ENCODE measurements at places on chromosomes 7 and 10.

GRCh38 chr7:116984511-116984910, 31.2 kb downstream of the ST7 start:
- DNase-seq: no peak

DNA sequence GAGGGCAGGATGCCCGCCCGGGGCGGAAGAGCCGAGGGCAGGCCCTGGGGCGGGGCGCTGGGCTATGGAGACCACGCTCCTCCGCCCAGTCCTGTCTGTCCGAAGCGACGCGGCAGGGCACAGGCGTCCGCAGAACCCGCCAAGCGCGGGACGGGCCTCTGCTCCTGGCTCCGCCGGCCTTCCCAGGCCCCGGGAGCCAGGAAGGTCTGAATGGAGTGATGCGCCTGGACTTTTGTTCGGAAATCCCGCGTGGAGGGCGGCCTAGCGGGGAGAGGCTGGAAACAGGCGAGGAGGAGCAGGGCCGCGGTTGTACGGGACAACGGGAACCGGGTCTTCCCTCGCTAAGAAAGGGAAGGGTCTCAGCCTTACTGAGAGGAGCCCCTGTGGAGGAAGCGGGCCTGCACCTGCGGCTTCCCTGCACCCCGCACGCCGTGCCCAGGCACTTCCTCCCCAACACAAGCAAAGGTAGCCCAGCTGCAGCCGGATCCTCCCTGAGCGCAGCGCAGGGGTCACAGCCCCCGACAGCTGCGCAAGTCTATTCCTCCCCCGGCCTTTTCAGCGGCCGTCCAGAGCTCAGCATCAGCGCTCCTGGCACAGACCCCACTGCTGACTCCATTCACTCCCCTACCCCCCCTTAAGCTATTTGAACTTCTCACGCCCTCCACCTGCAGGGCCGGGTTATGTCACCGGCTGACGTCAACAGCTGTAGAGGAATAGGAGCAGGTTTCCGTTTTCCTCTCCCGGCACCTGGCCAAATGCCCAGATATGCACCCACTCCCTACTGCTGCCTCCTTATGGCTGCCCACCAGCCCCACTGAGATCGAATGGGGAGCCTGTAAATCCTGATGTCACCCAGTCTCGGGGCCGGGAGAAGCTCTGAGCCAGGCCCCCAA, 143.2 kb upstream of the RET start:
- DNase-seq: peak; percentile 65

DNA sequence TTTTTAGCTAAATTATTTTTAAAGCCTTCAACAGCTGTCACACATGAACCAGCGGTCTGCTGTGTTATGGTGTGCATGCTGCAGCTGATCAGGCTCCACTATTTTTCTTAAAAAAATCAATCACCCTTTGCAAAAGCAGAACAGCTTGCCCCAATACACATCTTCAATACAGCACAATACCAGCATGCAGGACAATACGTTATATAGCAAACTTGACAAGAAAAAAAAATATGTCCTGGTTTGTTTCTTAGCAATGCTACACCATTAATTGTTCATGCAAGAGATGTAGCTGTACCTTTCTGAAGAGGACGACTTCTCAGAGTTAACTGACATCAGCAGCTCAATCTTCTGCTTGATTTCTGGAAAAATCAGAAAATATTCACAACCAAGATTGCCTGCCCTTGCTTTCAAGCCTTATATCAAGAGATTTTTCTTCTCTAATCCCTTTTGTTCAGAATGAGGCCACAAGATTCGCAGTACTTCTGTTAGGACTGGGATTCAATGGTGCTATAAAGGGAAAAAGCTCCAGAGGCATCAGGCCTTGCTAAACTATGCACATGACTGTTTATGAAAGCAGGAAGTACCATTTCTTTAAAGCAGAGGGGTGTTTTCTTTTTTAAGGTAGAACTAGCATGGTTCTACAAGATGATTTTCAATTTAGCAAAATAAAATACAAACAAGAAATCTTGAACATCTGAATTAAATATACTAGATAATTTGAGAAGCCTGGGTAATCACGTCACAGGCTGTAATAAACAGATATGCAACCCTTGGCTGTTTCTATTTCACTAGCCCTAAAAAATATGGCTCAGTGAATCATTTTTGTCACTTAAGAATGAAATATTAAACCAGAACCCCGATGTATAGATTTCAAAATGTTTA, 120.0 kb downstream of the SRPK2 start:
- peak; percentile 81 for DNase-seq

- no peak for DNase-seq
Measured at GRCh38 chr7:105339404-105340323, 49.1 kb downstream of the SRPK2 start.

GRCh38 chr10:103044942-103045489, 126.9 kb downstream of the CNNM2 start:
- no peak for DNase-seq

DNA sequence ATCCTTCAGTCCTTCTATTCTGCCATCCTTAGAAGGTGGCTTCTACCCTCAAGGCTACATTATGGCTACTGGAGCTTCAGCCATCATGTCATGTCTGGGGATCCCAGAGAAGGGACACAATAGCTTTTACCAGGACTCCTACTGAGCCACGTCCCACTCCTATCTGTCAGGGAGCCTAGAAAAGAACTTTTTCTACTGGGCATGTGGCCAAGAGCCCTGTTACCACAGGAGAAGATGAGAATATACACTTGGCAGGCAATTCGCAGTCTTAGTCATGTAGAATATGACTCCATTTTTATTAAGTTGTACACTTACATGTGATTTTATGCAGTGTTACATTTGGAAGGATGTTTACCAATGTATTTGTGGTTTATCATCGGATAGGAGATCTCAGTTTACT, 64.6 kb upstream of the KCNMA1 start:
- no peak for DNase-seq

- DNase-seq: no peak
Measured at GRCh38 chr7:43653891-43654504, 71.1 kb downstream of the STK17A start.

DNA sequence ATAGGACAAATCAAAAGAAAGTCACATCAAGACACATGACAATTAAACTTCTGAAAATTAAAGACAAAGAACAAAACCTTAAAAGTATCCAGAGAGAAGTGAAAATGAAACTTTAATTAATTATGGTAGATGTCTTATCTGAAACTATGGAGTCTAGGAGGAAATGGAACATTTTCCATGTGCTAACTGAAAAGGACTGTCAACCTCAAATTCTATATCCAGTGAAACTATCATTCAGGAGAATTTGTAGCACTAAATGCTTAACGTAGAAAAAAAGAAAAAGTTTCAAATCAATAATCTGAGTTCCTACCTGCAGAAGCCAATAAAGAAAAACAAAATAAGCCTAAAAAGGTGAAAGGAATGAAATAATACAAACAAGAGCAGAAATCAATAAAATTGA, 33.1 kb upstream of the C10orf71 start:
- DNase-seq: no peak

DNA sequence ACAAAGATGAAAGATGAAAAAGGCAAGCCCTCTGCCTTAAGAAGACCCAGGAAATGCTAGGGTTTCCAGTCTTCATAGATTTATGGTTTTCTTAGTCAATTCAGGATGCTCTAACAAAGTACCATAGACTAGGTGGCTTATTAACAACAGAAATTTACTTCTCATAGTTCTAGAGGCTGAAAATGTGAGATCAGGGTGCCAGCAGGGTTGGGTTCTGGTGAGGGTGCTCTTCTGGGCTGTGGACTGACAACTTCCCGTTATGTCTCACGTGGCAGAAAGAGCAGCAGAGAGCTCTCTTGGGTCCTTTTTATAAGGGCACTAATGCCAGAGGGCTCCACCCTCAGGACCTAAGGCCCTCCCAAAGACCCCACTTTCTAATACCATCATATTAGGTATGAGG, 23.7 kb downstream of the ELMO1 start:
- no peak for DNase-seq

DNA sequence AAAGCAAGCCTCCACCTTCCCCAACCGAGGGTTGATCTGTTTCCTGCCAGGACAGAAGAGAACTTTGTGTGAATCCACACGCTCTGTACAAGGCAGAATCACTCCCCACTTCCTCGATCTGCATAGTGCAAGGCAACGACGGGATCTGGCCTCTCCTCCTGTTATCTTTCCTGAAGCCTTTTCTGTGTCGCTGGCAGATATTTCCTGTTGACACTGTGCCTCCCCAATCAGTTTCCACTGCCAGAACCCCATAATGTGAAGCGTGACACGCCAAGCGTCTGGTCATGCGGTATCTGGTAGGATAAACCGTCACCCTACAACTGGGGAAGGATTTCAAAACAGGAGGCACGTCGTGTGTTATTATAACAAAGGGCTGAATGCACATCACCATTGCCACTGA, 57.2 kb downstream of the FAM171A1 start:
- DNase-seq: no peak

- DNase-seq: peak; percentile 51
Measured at GRCh38 chr10:78754269-78755062, 314.3 kb upstream of the ZMIZ1 start.

- DNase-seq: no peak
Measured at GRCh38 chr7:107551936-107552335, 11.8 kb downstream of the COG5 start.

DNA sequence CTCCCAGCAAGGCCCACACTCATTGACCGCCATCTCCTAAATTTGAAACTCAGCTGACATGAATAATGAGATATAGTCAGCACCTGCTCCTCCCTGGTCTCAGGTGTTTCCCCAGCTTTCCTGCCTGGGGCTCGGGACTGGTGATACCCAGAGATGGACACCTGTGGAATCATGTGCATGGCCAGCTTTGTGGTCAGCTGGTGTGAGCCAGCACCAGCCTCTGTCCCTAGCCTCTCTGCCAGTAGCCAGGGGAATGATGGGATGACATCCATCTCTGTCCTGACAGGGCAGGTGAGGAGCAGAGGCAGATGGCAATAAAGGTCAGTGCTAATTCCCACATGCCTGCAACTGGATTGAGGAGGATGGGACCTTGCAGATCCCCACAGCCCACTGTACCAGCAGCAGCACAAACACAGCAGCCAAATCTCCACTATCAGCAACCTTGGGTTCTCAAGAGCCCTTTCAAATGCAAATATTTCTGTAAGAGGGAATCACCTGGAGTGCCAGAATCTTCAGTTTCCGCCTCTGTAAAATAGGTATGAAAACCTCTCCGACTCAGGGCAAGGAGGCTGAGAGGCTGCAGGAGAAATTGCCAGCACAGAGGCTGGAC, 329.2 kb upstream of the ZMIZ1 start:
- no peak for DNase-seq

GRCh38 chr10:132904814-132905649, 37.3 kb downstream of the CFAP46 start:
- DNase-seq: no peak

- DNase-seq: peak; percentile 50
Measured at GRCh38 chr7:157637216-157637949, 300.6 kb downstream of the DNAJB6 start.

DNA sequence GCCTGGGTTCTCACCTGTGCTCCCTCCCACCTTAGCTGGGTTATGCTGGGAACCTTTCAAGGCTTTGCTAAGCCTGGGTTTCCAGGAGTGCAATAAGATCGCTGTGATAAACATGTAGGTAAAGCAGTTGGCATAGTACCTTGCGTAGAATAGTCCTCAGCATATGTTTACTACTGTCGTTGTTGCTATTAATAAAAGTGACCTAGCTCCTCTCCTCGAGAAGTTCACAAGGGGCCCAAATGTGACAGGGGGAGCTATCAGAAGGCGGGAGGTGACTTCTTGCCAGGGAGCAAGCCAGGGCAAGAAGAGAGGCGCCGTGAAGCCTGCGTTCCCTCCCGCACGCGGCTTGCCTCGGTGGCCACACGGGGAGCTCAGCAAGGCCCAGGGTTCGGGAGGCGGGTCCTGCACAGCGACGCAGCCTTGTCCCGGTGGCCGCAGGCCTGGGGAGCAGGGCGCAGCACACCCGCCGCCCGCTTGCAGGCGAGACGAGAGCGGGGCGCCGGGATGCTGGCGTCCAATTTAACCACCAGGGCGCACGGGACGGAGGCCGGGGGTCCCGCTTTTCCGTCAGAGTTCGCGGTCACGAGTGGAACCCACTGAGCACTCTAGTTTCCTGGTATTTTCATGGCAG, 106.2 kb downstream of the SNX10 start:
- peak; percentile 95 for DNase-seq

DNA sequence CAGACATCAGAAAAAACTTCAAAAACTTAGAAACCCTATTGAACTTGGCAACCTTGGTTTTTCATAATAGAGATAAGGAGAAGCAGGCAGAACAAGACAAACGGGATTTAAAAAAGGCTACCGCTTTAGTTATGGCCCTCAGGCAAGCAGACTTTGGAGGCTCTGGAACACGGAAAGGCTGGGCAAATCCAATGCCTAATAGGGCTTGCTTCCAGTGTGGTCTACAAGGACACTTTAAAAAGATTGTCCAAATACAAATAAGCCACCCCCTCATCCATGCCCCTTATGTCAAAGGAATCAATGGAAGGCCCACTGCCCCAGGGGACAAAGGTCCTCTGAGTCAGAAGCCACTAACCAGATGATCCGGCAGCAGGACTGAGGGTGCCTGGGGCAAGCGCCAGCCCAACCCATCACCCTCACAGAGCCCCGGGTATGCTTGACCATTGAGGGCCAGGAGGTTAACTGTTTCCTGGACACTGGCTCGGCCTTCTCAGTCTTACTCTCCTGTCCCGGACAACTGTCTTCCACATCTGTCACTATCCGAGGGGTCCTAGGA, 115.3 kb downstream of the NRCAM start:
- no peak for DNase-seq

DNA sequence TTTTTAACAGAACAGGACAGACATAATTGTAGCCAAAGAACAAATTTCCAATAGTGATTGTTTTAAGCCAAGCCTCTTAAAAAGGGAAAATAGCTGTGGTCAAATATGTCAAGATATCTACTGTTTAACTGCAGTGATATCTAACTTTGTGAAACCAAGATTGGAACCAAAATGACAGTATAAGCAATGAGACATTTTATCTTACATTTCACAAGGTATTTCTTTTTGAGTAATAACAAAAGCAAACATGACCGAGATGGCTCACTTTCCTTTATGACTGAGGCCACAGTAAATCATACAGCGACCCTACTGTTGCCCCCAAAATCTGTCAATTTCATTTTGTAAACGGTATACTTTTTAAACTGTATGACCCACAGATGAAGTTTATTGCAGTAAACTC, 215.8 kb downstream of the MLLT10 start:
- DNase-seq: no peak

DNA sequence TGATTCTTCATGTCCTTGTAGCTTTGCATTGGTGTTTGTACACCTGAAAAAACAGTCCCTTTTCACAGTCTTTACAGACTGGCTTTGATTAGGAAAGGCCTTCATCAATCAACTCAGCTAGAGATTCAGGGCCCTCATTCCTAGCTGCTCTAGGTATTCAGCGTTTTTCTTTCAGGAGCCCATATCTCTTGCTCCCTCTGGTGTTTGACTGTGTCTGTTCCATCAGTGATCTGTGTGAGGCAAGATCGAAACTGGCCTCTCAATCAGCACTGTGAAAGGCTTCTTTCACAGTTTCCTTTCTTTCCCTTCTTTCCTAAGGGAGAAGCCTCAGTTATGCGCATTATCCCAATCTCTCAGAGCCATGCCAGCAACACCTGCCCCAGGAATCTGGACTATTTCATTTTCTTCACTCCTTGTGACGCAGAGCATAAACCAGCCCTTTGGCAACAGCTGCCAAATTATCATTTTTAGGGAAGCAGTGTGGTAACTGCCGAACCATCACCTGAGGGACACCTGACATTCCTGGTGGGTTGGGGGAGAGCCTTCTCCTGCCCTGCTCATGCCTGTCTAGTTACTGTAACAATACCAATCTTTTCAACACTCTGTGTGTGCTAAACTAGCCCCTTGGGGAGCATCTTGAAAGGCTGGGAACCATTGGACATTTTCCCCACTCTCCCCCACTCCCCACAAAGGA, 75.7 kb upstream of the CCDC71L start:
- no peak for DNase-seq
